ENCODE measurements at places on chromosomes 5 and 9. TPM values are rescaled to one million over a fixed set of nuclear protein-coding genes. Genes with fewer than 3 reads are reported as not detected.

FXN gene
- total RNA-seq, result 2.5 TPM

LCN9 gene
- not detected for total RNA-seq

DMRT1 gene
- total RNA-seq, result under 0.01 TPM

GPR151 gene
- not detected for total RNA-seq

SYNPO gene
- 10.0 TPM for total RNA-seq

Measured in endothelial cell of coronary artery (primary cell).